ENCODE measurements at places on chromosomes 5 and 9. TPM values are rescaled to one million over a fixed set of nuclear protein-coding genes. Genes with fewer than 3 reads are reported as not detected.

Gene GFI1B
- not detected for total RNA-seq

DNA sequence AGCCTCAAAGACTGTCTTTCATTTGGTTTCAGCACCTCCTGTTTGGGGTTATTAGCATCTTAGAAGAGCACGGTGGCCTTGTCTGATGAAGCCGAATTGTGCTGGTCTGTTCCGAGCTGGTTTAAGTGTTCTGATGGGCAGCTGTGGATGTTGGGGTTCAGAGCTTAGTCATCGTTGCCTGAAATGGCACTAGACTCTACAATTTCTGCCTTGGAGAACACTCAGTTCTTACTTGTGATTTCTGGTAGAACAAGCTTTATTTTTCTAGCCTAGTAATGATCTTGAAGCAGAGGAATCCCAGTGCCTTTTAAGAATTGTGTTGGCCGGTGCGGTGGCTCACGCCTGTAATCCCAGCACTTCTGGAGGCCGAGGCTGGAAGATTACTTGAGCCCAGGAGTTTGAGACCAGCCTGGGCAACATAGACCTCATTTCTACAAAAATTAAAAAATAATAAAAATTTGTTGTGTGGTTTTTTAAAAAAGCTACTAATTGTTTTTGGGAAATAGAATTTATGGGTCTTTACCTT, 7.8 kb downstream of the FBXW5 start:
- no peak for DNase-seq

DNA sequence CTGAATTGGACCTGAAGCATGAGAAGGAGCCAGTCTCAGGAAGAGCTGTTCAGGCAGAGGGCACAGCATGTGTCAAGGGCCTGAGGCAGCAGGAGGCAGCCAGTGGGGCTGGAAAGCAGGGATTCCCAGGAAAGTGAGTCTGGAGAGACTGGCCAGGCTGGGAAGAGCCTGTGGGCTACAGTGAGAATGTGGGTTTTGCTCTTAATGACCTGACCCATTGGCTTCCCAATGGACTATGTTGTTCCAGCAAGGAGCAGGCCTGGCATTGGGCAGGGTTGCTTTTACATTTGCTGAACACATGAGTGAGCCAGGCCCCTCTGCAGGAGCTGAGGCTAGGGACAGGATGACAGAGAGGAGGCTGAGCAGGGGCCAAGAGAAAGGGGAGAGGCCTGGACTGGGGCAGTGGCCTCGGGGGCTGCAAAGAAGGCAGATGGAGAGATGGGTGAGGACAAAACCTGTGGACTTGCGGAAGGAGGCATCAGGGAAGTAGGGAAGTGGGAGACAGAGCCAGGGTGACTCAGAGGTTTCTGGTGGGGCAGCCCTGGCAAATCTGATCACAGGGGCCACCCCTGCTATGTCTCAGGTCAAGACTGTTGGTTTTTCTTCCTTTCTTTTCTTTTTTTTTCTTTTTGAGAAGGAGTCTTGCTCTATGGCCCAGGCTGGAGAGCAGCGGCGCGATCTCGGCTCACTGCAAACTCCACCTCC, 65.9 kb upstream of the NEK6 start:
- DNase-seq: no peak

DNA sequence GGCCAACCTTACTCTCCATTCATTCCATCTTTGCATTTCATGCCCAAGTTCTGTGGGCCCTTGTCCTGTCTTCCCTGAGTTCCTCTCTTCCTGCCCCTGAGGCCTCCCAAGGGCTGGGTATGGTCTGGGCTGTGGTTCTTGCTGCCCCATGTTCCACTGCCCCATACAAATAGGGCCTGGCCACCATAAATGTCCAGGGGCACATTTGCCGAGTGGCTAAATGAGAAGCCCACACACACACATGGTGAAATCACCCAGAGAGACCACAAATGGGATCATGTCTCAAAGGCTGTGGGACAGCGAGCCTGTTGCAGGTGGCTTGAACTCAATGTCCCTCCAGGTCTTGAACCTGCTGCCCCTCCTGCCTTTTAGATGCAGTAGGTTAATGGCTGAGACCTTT, 1.2 kb downstream of the TIFAB start:
- DNase-seq: no peak

Gene ARL10
- total RNA-seq: 46.0 TPM
